ENCODE measurements at places on chromosomes 12 and 14.

DNA sequence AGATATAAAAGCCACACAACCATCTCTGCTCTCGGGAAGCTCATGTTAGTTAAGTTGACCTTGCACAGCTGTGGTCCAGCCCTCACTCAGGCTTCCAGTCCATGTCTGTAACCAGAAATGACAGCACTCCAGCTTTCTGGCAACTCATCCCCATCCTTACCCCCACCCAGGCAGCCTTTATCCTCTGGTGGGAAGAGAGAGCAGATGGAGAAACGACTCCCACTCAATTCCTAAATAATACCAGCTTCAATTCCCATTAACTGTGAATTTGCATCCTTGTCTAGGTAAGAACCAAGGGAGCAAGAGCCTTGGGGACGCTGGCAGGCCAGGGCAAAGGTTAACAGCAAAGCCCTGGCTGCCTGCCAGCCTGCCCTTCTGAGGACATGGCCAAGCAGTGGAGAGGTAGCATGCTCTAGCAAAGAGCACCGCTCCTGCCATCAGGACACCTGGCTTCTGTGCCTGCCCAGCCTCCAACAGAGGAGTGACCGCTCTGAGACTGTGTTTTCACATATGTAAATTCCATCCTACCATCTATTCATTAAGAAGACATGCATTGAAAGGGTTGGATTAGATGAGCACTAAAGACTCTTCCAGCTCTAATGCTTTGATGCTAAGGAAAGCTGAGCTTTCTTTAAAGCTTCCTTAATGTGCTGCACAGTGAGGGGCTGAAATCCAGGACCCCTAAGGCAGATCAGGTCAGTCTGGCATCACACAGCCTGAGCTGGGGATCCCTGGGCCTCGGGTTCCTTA, 236.1 kb downstream of the GRIN2B start:
- no peak for DNase-seq

DNA sequence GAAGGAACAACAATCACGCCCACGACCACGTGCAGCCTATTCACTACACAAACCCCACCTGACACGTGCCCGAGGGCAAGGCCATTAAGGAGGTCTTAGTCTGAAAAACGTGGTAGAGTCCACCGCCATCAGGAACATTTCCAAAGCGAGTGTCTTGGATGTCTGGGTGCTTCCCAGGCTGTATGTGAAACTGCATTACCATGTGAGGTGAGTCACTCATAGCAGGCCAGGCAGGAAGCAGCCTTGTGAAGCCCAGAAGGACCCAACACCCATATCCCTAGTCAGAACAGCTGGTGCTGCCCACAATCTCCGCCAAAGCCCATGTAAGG, 3.3 kb upstream of the KRT79 start:
- peak; percentile 67 for DNase-seq

GRCh38 chr14:99270458-99271220, 1.4 kb downstream of the BCL11B start:
- DNase-seq, result no peak

DNA sequence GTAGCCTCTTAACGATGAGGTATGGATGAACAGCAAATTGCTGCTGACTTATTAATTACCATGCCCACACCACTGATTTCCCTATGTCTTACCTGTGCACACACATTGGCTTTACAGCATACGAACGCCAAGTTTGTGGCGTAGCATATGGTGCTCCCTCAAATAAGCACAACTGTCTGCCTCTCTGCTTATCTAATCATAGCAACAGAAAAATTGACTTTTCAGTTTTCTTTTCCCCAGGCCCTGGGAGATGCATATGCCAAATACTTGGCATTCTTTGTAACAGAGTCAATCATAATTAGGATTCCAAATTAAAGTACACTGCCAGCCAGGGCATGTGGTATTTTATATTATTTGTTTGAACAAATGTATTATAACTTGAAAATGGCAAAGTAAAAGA, 625.5 kb downstream of the DIO2 start:
- peak; percentile 78 for DNase-seq

- peak; percentile 8 for DNase-seq
Measured at GRCh38 chr14:78399316-78399889, 229.2 kb downstream of the NRXN3 start.

DNA sequence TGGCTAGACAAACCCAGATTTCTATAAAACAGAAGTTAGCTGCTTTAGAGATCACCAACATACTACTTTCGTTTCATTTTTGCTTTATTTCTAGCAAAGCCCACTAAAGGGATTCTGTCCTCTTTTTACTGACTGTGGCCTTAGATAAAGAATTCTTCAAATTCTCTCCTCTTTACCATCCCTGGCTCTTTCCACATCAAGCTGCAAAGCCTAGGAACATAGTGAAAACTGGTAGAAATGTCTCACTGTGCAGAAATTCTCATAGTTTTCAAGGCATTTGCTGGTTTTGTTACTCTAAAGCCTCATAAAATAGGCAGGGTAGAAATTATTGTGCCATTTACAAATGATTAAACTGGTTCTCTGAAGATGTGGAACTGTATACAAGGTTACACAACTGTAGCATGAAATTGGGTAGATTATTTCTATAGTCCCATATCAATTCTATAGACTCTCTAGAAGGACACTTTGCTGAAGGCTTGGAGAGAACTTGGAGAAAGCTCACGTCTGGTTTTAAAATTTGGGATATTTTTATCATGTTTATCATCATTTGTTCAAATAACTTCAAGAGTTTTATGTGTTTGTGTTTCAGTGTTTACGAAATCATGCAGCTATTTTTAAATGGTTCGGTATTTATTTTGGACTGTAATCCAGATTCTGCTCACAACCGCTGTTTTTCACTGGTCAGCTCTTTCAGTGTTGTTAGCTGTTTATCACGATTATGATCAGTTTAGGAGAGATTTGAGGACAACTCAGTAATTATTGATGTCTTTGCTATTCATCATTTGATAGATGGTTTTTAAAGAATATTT, 36.7 kb upstream of the CSRP2 start:
- peak; percentile 37 for DNase-seq

Measured in fibroblast of skin of scalp (primary cell).